Type B pancreatic cell (in vitro differentiated cells): ENCODE measurements at places on chromosomes 16 and 17. TPM values are rescaled to one million over a fixed set of nuclear protein-coding genes. Genes with fewer than 3 reads are reported as not detected.

DNA sequence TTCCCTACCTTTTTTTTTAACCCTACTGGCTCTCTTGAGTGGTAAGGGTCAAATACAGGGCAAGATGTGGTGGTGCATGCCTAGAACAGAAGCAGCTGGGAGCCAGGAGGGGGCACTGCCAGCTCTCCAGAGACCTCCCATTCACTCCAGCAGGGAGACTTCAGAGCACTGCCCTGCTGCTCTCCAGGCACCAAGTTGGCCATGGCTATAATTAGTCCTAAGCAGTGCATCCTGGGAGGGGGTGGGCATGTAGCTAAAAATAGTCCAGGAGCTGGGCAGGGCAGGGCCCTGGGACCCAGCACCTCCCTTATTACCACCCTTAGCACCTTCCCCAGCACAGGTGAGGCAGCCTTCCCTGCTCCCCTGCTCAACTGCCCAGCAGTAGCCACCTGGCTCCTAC, 3.5 kb downstream of the CORO6 start:
- H3K36me3 ChIP-seq = no peaks in the 10 kb centered on the region
- H3K27ac ChIP-seq = no peak overlapping the region
- H3K4me3 ChIP-seq = no peak overlapping the region
- H3K27me3 ChIP-seq = peaks cover 66% of the 10 kb centered on the region
- peaks cover 6% of the 10 kb centered on the region for H3K4me1 ChIP-seq

DNA sequence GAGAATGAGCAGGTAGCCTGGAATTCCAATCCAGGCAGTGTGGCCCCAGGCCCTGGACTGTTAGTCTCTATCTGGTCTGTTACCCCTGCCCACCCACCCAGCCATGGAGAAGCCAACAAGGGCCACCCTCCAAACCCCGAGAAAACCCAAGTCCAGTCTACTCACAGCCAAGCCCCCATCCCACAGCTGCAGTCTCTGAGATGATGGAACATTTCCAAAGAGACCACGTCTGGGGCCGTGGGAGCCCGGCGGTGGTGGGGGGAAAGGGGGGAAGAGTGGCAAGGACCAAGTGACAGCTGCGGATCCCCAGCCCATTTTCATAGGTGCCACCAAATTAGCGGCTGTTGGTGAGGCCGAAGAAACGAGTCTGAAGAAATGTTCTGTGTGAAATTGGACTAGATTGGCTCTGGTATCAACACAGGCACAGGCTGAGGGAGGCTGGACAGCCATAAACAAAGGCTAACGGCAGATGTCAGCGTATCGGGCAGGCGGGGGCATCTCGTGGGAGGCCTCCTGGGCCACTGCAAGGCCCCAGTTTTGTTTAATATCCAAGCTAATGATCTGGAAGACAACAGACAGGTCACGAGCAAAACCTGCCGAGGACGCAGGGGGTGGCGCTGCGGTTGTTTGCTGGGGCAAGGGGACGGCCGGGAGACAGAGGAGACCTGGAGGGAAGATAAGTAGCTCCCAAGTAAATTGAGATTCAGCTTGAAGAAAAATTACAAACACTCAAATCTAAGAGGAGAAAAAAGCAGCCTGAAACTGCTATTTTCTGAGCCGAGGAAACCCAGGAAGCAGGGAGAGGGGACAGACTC, 53.4 kb downstream of the RBFOX3 start:
- no peak overlapping the region for H3K27ac ChIP-seq
- H3K36me3 ChIP-seq = no peaks in the 10 kb centered on the region
- peaks cover 15% of the 10 kb centered on the region for H3K27me3 ChIP-seq

The CSNK2A2 gene
- 67.1 and 79.4 TPM in 2 replicates for total RNA-seq

The FXR2 gene
- total RNA-seq = 37.1 and 44.2 TPM in 2 replicates

The PYY gene
- total RNA-seq = 2.3 and 3.5 TPM in 2 replicates

The MPO gene
- not detected in 2 replicates for total RNA-seq

The HS3ST3B1 gene
- total RNA-seq = 6.6 and 12.9 TPM in 2 replicates
